CD8-positive, alpha-beta memory T cell (primary cell): ENCODE measurements at places on chromosomes 3 and 15. TPM values are rescaled to one million over a fixed set of nuclear protein-coding genes. Genes with fewer than 3 reads are reported as not detected.

Gene PLSCR5
- total RNA-seq = not detected

DNA sequence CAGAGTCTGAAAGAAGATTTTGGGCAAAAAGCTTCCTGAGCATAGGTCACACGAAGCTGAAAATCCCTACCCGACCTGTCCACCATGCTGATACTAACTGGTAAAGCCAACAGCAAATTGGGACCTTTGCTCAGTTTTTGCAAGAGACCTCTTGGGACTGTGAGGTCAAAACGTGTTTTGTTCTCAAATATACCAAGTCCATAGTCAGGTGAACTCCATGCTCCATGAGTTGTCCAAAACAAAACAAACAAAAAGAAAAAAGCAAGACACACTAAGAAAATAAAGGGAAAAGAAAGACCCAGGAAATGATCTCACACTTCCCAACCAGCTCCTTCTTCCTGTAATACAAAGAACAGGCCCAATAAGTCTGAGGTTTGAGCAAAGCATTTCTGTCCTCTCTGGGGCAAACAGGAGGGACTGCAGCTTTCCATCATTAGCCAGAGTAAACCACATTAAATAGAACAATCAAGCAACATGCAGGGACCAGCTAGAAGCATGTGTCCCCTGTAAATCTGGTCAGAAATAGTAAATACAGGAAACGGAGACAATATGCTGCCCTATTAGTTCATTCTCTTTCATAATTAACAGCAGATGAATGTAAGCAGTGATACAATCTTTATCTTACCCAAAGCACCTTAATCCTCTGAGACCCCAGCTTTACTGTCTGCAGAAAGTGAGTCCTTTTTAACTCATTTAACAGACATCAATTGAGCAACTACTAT is 125.0 kb upstream of the LIPC start:
- H3K36me3 ChIP-seq = no peaks in the 10 kb centered on the region
- no peak overlapping the region for H3K27ac ChIP-seq
- H3K4me3 ChIP-seq = no peak overlapping the region
- no peaks in the 10 kb centered on the region for H3K4me1 ChIP-seq
- no peaks in the 10 kb centered on the region for H3K27me3 ChIP-seq
- no peak for DNase-seq

Gene CILP
- total RNA-seq = not detected

DNA sequence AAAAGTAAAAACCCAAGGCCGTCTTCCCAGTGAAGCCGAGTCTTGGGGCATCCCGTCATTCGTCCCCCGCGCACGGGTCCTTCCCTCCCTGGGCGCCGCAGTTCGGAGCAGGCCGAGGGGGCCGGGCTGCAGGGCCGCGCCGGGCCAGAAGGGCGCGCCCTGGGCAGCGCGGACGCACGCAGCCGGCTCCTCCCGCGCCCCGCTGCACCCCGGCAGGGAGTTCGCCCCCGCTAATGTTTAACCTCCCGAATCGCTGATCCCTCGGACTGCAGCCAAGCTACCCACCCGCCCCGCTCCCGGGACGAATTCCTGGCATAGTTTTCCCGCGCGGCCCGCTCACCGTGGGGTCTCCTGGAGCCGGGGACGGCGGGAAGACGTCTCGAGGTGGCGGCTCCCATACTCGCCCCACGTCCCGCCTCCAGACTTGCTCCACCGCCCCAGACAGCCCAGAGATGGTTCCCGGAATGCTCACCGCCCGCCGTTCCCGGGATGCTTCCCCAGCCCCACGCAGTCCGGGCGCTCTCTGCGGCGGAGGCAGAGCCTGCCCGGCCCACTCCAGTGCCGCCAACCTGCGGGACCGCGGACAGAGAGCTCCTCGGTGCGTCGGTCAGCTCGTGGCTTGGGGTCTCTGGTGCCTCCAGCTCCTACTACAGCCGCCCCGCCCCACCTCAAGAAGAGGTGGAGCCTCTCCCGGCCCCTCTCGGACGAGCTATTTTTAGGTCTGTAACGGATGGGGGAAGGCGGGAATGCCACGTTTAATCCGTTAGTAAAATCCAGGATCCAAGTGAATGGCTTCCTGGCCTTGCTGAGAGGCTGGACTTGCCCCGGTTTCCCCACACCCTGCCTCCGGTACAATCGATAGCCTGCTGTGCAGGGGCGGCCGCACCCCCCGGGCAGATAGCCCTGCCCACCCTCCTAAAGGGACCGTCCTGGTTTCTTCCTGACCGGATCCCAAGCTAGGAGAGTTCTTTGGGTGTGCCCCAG is at the start of gene DZIP1L:
Gene DZIP1L (minus strand): TSS at position 621 of the 984 bp plus-strand sequence. CDS start 11,637 bp downstream, outside the sequence.
- H3K4me3 ChIP-seq = no peak within 1 kb of the TSS
- H3K27ac ChIP-seq = no peak within 1 kb of the TSS
- peak; percentile 4 for DNase-seq
- H3K4me1 ChIP-seq = no peaks in the 10 kb centered on the region
- H3K36me3 ChIP-seq = no peaks in the 10 kb centered on the region
- H3K27me3 ChIP-seq = peaks cover 5% of the 10 kb centered on the region

GRCh38 chr15:99502182-99502581 is 63.6 kb upstream of the MEF2A start:
- no peaks in the 10 kb centered on the region for H3K36me3 ChIP-seq
- no peak overlapping the region for H3K4me3 ChIP-seq
- H3K27me3 ChIP-seq = no peaks in the 10 kb centered on the region
- H3K4me1 ChIP-seq = peaks cover 7% of the 10 kb centered on the region
- H3K27ac ChIP-seq = no peak overlapping the region
- DNase-seq = no peak

DNA sequence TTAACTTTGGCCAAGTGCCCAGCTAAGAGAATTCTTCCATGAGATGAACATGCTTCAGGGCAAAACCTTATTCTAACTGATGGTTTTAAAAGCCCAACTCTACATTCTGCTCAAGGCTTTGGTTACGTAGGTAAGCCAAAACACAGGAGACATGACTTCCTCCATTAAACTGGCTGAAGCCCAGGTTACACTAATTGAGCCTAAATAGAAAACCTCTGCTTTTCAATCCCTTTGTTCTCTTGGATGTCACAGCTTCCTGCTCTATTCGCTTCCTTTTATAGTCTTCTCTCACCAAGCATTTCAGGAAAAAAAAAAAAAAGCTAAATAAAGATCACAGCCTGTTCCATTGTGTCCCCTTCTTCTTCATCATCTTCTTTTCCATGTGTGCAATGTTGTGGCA is 420.4 kb downstream of the TIGIT start:
- H3K4me3 ChIP-seq = no peak overlapping the region
- no peaks in the 10 kb centered on the region for H3K27me3 ChIP-seq
- no peaks in the 10 kb centered on the region for H3K36me3 ChIP-seq
- DNase-seq = no peak
- H3K4me1 ChIP-seq = no peaks in the 10 kb centered on the region

Gene SKOR1
- 0.15 TPM for total RNA-seq

DNA sequence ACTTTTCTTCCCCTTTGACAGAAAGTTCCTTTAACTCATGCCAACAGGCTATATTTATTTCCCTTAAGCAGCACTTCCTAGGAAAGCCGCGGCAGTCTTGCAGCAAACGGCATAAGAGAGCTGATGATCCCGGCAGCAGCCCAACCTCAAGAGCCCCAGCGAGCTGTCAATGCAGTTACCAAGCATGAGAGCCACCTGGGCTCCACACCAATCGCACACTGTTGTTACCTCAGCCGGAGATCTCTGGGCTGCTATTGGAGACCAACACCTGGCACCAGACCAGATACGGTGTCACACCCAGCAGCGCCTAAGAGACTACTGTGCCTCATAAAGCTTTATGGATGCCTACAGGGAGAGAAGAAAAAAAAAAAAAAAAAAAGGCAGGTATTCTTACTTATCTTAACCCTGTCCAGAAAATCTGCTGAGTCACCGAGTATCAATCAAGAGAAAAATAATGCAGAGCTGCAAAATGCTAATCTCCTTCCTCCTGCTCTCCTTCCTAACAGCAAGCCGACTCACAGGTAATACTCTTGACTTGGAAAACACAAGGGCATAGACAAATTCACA is 11.7 kb downstream of the ABCC5 start:
- no peaks in the 10 kb centered on the region for H3K4me1 ChIP-seq
- H3K27me3 ChIP-seq = no peaks in the 10 kb centered on the region
- H3K4me3 ChIP-seq = no peak overlapping the region

DNA sequence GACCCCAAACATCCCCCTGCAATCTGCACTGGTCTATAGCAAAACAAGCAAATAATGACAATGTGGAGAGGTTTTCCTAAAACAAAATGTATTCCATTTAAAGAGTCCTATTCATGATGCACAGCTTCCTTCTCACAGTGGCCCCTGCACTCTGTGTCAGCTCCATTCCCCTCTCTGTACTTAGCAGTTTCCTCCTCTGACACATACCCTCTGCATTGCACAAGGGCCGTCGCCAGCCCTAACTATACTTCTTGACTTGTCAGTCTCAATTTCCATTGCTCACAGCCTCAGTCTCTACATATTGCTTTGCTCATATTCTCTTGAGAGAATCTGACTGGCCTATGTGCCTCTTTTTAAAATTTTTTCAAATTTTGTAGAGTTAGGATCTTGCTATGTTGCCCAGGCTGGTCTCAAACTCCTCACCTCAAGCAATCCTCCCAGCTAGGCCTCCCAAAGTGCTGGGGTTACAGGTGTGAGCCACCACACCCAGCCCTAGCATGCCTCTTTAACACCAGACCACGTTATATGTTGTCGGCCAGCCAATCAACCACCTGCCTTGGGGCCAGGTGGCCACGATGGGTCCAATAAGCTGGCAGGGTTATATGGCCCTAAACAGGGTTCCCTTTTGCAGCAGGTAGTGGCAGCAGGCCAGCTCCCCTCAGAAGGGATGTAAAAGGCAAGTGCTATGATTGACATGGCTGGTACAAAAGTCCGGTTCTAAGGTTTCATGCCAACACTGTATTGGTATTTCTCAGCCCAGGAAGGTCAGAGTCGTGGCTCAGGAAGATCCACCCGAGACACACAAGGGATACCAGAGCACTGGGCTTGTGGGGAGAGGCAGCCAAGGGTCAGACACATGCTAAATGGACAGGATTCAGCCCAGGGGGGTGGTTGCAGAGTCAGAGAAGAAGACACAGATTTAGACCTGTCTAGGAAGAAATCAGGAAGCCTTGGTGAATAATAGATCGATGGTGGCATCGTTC is 59.0 kb upstream of the SMAD3 start:
- no peaks in the 10 kb centered on the region for H3K36me3 ChIP-seq
- no peaks in the 10 kb centered on the region for H3K4me1 ChIP-seq
- no peaks in the 10 kb centered on the region for H3K27me3 ChIP-seq
- no peak overlapping the region for H3K27ac ChIP-seq

GRCh38 chr3:52910823-52911222 is 13.5 kb upstream of the STIMATE start:
- H3K27ac ChIP-seq = no peak overlapping the region
- H3K4me3 ChIP-seq = no peak overlapping the region
- DNase-seq = no peak
- H3K36me3 ChIP-seq = peaks cover 14% of the 10 kb centered on the region

DNA sequence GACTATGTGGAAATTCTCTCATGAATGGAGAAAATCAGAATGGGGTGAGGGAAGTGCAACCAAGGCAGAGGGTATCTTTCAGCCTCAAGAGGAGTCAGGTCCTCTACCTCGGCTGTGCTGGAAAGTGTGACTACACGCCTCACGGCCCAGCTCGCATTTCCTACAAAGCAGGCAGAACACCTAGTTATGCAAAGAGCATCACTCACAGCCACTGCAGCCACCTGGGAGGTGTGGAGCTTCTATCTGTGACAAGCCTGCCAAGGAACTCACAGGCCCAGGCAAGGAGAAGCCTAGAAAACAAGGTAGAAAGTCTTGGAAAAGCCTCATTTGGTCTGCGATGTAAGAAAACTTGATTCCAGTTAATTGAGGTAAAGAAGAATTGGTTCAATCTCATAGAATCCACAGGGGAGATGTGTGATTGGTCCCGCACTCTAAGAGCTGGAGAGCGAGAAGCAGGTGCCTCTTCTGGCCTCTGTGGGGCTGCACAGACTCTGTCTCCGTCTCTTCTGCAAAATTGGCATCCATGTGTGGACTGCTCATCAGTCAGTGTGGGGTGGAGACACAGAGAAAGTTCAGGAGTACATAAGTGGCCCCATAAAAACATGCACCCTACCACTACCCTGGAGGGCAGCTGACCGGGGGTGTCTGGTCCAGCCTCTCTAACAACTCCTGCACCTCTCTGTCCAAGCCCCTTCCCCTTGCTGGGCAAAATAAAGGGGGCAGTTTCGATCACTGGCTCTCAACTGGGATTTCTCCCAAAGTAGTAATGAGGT is 76.8 kb downstream of the TAMM41 start:
- H3K27me3 ChIP-seq = no peaks in the 10 kb centered on the region
- peaks cover 14% of the 10 kb centered on the region for H3K4me1 ChIP-seq
- H3K36me3 ChIP-seq = no peaks in the 10 kb centered on the region
- H3K4me3 ChIP-seq = peak overlapping the region; percentile 27
